ENCODE measurements at places on chromosomes 2 and 18. TPM values are rescaled to one million over a fixed set of nuclear protein-coding genes. Genes with fewer than 3 reads are reported as not detected.

DNA sequence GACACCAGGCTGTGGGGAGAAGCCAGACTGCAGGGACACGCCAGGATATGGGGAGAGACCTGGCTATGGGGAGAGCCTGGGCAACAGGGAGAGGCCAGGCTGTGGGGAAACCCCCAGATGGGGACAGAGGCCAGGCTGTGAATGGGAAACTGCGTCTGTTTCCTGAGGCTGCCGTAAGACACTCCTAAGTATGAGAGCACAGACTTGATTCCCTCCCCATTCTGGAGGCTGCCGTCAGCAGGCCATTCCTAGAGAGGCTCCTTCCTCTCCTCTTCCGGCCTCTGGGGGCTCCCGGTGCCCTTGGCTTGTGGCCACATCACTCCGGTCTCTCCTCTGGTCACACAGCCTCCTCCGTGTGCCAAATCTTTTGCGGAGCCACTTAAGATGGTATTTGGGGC, 32.3 kb downstream of the ADI1 start:
- no peaks in the 10 kb centered on the region for H3K27me3 ChIP-seq
- H3K4me1 ChIP-seq = peaks cover 47% of the 10 kb centered on the region
- no peaks in the 10 kb centered on the region for H3K36me3 ChIP-seq
- no peak overlapping the region for H3K27ac ChIP-seq

DNA sequence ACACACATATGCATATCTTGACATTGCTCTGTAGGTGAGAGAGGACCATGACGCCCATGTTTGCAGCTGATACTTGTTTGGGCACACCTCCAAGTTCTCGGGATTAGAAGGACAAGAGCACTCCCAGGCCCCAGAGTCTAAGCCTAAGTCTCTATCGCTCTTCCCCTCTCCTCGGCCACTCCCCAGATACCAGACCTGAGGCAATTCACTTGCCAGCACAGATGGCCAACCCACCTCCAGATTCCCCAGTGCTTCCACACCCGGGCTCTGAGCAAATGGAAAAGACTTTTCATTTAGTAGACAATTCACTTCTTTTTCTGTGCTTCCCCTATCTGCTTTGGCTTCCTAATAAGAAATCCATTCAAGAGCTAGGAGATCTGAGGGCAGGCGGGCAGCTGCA, 32.9 kb downstream of the EHD3 start:
- H3K4me3 ChIP-seq = no peak overlapping the region
- no peak for DNase-seq
- H3K4me1 ChIP-seq = no peaks in the 10 kb centered on the region
- H3K36me3 ChIP-seq = no peaks in the 10 kb centered on the region
- H3K27ac ChIP-seq = no peak overlapping the region

- peaks cover 1% of the 10 kb centered on the region for H3K27me3 ChIP-seq
- no peaks in the 10 kb centered on the region for H3K36me3 ChIP-seq
- no peak for DNase-seq
- peaks cover 6% of the 10 kb centered on the region for H3K4me1 ChIP-seq
- no peak overlapping the region for H3K4me3 ChIP-seq
These were observed 80.9 kb upstream of the ARHGAP28 start for GRCh38 chr18:6648581-6648980.

DNA sequence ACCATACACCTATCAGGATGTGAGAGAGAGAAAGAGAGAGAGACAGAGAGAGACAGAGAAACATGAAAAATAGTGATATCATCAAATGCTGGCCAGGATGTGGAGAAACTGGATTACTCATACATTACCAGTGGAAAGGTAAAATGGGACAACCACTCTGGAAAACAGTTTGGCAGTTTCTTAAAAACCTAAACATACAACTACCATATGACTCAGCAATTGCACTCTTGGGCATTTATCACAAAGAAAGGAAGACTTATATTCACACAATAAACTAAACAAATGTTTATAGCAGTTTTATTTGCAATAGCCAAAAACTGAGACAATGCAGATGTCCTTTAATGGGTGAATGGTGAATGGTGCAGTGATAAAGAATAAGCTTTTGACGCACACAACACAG, 29.1 kb downstream of the SLC4A3 start:
- no peak overlapping the region for H3K4me3 ChIP-seq
- no peaks in the 10 kb centered on the region for H3K27me3 ChIP-seq
- H3K4me1 ChIP-seq = peaks cover 6% of the 10 kb centered on the region
- H3K36me3 ChIP-seq = no peaks in the 10 kb centered on the region
- DNase-seq = no peak

DNA sequence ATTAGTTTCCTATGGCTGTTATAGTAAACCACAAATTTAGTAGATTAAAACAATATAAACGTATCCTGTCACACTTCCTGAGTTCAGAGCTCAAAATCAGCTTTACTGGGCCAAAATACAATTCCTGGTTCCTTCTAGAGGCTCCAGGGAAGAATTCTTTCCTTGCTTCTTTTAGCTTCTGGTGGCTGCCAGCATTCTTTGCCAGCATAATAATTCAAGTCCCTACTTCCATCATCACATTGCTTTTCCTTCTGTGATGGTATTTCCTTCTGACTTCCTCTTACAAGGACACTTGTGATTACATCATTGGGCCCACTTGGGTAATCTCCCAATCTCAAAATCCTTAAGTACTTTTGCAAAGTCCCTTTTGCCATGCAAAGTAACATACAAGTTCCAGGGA, 40.6 kb downstream of the MOB4 start:
- H3K4me3 ChIP-seq = no peak overlapping the region
- DNase-seq = no peak
- H3K36me3 ChIP-seq = peaks cover 2% of the 10 kb centered on the region
- no peak overlapping the region for H3K27ac ChIP-seq

DNA sequence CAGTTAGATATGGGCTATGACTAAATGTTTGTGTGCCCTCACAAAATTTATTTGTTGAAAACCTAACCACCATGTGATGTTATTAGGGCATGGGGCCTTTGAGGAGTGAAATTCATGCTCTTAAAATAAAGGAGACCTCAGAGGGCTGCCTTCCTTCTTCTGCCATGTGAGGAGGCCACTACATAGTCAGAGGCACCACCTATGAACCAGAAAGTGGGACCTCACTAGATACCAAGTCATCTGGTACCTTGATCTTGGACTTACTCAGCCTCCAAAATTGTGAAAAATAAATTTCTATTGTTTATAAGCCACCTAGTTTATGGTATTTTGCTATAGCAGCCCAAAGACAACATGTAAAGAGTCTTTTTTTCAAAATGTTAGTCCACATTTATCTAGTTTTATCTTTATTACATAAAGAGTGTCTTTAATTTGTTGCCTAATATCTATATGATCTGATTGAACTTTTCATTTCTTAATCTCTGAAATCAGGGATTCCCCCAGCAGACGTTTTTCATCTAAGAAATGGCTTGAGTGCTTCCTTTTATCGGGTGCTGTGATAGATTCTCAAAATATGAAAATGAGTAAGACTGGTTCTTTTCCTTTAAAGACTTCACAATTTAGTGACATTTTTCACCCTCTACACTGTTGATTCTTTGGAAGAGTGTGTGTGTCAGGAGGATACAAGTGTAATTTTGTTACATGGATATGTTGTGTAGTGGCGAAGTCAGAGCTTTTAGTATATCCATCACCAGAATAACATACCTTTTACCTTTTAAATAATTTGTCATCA, 34.2 kb downstream of the PMS1 start:
- H3K27ac ChIP-seq = no peak overlapping the region
- DNase-seq = no peak
- H3K4me1 ChIP-seq = no peaks in the 10 kb centered on the region

GRCh38 chr2:144683966-144684365, 164.0 kb upstream of the ZEB2 start:
- DNase-seq = no peak

- no peaks in the 10 kb centered on the region for H3K36me3 ChIP-seq
- peaks cover 34% of the 10 kb centered on the region for H3K4me1 ChIP-seq
- no peak overlapping the region for H3K27ac ChIP-seq
These were observed 2.1 kb downstream of the IL1B start for GRCh38 chr2:112834396-112835037.

DNA sequence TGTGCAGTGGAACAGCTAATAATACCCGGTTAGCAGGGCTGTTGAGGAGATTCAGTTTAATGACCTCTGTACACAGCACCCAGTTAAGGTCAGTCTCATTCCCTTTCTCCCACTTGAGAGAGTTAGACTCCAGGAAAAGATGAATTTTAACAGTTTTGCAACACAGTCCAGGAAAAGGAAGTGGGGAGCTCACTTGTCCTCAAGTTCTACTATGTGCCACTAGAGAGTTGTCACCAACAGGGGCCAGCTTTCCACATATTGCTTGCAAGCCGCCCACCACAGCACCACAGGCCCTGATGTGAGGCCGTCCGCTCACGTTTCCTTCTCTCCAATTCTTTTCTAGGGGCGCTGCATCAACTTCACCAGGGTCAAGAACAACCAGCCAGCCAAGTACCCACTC, 142.1 kb downstream of the GFPT1 start:
- H3K4me1 ChIP-seq = peaks cover 13% of the 10 kb centered on the region
- H3K4me3 ChIP-seq = no peak overlapping the region
- no peak overlapping the region for H3K27ac ChIP-seq
- DNase-seq = no peak

- H3K27ac ChIP-seq = no peak overlapping the region
- DNase-seq = no peak
- no peaks in the 10 kb centered on the region for H3K4me1 ChIP-seq
- H3K27me3 ChIP-seq = no peaks in the 10 kb centered on the region
- no peak overlapping the region for H3K4me3 ChIP-seq
These were observed 41.7 kb downstream of the SUMO1 start for GRCh38 chr2:202196727-202197126.

DNA sequence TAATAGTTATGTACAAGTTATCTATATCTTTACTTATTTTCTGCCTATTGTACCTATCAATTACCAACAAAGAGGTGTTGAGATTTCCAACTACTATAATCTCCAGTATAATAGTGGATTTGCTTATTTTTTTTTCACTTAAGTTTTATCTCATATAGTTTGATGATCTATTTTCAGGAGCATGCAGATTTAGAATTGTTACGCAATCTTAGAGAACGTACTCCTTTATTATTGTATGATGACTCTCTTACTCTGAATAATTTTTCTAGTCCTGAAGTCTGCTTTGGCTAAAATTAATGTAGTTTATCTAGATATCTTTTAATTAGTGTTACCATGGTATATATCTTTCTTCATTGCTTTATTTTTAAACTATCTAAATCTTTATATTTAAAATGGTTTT, 205.2 kb downstream of the SCG2 start:
- H3K4me3 ChIP-seq = no peak overlapping the region
- no peak overlapping the region for H3K27ac ChIP-seq
- H3K27me3 ChIP-seq = no peaks in the 10 kb centered on the region
- no peaks in the 10 kb centered on the region for H3K36me3 ChIP-seq
- no peaks in the 10 kb centered on the region for H3K4me1 ChIP-seq

DNA sequence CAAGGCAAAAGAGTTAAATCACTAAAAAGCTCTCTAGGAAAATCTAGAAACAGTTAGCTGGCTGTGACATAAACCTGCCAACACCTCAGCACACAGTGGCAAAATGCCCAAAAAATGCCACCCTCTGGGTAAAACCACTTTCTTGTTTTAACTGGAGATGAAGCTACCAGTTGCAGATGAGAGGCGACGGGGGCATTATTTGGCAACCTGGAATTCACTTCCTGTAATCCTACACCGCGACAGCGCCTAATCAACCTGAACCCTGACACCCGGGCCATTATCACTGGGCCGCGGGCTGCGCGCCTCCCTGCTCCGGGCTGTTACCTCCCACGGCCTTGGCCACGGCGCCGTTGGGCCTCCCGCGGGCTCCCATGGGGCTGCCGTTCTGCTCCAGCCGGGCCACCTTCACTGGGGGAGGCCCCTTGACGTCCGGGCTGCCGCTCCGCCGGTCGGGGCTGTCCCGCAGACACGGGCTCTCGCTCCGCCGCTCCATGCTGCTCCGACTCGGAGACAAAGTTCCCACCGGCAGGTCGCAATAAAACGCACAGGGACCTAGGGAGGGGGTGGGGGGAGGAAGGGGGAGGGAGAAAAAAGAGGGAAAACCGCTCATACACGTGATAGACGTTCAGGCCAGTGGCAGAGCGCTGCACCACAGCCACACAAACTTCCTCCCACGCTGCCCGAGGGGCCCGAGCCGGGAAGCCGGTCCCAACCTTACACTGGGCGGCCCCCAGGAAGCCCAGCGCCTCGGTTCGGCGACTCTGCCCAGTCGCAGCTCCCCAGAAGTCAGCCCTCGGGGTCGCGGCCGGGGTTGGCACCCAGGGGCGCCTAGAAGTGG, 2.0 kb downstream of the SATB2 start:
- peak overlapping the region; percentile 63 for H3K27ac ChIP-seq
- H3K4me3 ChIP-seq = peak overlapping the region; percentile 53
- H3K36me3 ChIP-seq = no peaks in the 10 kb centered on the region
- H3K27me3 ChIP-seq = no peaks in the 10 kb centered on the region
- H3K4me1 ChIP-seq = peaks cover 33% of the 10 kb centered on the region

DNA sequence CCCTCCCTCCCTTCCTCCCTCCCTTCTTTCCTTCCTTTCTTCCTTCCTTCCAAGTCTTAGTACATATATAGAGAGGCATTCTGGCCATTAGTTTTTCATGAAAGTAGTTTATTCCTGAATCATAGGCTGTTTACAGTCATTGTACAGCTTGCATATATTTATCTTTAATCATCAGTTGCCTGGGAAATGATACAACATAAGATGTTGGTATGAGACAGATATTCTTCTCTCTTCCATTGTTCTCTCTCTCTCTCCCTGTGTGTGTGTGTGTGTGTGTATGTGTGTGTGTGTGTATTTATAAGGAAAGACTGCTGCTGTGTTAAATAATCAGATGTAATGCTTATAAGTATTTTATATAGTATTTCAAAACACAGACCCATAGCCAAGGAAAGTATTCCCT, 289.8 kb upstream of the UBE2E3 start:
- H3K27me3 ChIP-seq = no peaks in the 10 kb centered on the region
- no peaks in the 10 kb centered on the region for H3K4me1 ChIP-seq
- no peak overlapping the region for H3K27ac ChIP-seq
- no peaks in the 10 kb centered on the region for H3K36me3 ChIP-seq
- H3K4me3 ChIP-seq = no peak overlapping the region

GRCh38 chr2:109317471-109318095, 188.6 kb downstream of the SH3RF3 start:
- H3K4me3 ChIP-seq = no peak overlapping the region
- H3K27ac ChIP-seq = no peak overlapping the region
- peaks cover 17% of the 10 kb centered on the region for H3K4me1 ChIP-seq
- H3K27me3 ChIP-seq = peaks cover 9% of the 10 kb centered on the region
- no peaks in the 10 kb centered on the region for H3K36me3 ChIP-seq

DNA sequence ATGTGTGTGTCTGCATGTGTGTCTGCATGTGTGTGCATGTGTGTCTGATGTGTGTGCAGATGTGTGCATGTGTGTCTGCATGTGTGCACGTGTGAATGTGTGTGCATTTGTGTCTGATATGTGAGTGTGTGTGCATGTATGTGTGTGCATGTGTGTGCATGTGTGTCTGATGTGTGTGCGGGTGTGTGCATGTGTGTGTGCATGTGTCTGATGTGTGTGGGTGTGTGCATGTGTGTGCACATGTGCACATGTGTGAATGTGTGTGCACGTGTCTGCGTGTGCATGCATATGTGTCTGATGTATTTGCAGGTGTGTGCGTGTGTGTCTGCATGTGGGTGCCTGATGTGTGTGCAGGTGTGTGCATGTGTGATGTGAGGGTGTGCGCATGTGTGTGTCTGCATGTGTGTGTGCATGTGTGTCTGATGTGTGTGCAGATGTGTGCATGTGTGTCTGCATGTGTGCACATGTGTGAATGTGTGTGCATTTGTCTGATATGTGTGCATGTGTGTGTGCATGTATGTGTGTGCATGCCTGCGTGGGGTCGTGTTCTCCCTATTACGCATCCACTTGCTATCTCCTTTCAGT, 470.1 kb upstream of the HS6ST1 start:
- no peaks in the 10 kb centered on the region for H3K4me1 ChIP-seq
- H3K4me3 ChIP-seq = no peak overlapping the region
- no peak for DNase-seq
- no peaks in the 10 kb centered on the region for H3K36me3 ChIP-seq
- H3K27ac ChIP-seq = no peak overlapping the region
- H3K27me3 ChIP-seq = peaks cover 50% of the 10 kb centered on the region

ATP5MC3 gene
- 882 TPM for total RNA-seq

LOXHD1 gene
- total RNA-seq = not detected

ABCB6 gene
- total RNA-seq = 137 TPM

MARCHF4 gene
- not detected for total RNA-seq

ITM2C gene
- total RNA-seq = 40.7 TPM

PARD6G gene
- total RNA-seq = 7.4 TPM
